GM12878 (cell line): ENCODE measurements at places on chromosomes 1 and 21. TPM values are rescaled to one million over a fixed set of nuclear protein-coding genes. Genes with fewer than 3 reads are reported as not detected.

The SLFNL1 gene
- polyA plus RNA-seq: 0.55 and 0.64 TPM in 2 replicates

GRCh38 chr1:224852901-224853568 is 76.4 kb upstream of the DNAH14 start:
- peak; percentile 34 for DNase-seq

The ASCL5 gene
- polyA plus RNA-seq: not detected in 2 replicates

DNA sequence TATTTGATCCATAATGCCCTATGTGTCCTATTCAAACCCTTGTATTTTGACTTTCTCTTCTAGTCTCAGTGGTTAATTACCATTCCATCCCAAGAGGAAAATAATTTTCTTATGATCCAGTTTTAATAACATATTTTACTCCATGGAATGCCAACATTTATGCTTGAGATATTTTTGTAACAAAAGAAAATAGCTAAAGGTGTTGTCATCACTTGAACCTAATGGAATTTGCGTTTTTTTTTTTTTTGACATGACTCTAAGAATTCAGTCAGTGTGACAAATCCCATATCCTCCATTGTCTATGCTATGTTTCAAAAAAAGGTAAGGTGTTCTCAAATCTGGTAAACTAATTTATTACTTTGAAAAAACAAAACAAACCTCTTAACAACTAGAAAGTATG is 324.1 kb upstream of the ADAMTS5 start:
- DNase-seq: no peak

The CYP4Z1 gene
- polyA plus RNA-seq: not detected in 2 replicates

GRCh38 chr21:27818847-27819246 is 852.0 kb upstream of the ADAMTS5 start:
- DNase-seq: no peak

- no peak for DNase-seq
Measured at GRCh38 chr1:194908643-194909042, 1699.6 kb downstream of the KCNT2 start.

- no peak for DNase-seq
Measured at GRCh38 chr1:48568501-48568900, 96.5 kb upstream of the SPATA6 start.
